Kidney glomerular epithelial cell (primary cell): ENCODE measurements at places on chromosomes 1 and 21.

DNA sequence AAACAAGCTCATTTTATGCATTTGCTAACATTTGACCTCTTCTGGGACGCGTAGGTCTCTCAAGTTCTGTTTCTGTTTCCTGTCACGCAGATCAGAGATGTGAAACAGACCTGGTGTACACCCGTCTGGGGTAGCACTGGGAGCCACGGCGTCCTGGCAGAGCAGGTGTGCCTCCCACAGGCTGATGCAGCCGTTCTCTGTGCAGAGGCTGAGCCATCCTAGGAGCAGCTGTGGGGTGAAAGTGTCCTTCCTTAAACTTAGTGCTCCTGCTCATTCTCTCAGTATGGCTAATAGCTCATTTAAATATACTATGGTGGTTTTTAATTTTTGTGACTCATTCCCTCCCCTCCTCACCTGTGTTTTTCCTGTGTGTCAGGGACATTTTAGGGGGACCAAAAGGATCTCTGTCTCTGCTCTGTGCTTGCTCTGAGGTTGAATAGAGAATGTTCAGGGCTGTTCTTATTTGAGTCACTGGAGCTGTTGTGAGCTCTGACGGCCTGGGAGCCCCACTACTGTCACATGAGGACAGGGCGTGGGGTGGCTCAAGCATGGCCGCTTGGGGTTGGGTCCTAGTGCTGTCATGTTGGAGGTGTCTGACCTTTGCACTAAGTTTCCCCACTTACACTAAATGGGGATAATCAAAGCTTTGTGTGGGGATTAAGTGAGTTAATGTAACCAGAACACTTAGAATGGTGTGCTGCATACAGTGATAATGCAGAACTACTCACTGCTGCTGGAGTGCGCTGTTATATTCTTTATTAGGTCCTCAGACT is 43.0 kb downstream of the GALNT2 start:
- DNase-seq: no peak

GRCh38 chr1:178238722-178239510 is 145.0 kb downstream of the RASAL2 start:
- peak; percentile 99 for DNase-seq

- no peak for DNase-seq
Observed at GRCh38 chr1:96541491-96541890, 180.1 kb upstream of the PTBP2 start.

GRCh38 chr1:171037626-171038025 is 53.1 kb upstream of the FMO3 start:
- no peak for DNase-seq

GRCh38 chr1:163436140-163436812 is 114.5 kb downstream of the NUF2 start:
- no peak for DNase-seq

GRCh38 chr1:239293350-239294110 is 92.8 kb upstream of the CHRM3 start:
- DNase-seq: no peak

- DNase-seq: no peak
Observed at GRCh38 chr1:210989905-210990304, 144.0 kb downstream of the KCNH1 start.

DNA sequence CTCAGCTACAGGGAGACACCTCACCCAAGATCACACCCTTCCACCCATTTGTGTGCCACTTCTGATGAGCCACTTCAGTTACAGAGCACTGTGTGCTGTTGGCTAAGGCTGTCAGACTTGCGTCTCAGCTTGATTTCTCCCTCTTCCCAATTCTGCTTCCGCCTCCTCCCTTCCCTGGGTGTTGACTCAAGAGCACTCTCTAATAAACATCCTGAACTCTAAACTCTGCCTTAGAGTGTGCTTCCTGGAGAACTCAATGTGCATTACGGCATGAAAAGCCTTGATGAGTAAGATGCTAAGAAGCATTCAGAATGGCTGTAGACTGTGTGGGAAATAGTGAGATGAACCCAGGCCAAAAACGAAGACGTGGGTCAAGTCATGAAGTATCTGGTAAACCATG is 54.9 kb upstream of the S1PR1 start:
- no peak for DNase-seq

DNA sequence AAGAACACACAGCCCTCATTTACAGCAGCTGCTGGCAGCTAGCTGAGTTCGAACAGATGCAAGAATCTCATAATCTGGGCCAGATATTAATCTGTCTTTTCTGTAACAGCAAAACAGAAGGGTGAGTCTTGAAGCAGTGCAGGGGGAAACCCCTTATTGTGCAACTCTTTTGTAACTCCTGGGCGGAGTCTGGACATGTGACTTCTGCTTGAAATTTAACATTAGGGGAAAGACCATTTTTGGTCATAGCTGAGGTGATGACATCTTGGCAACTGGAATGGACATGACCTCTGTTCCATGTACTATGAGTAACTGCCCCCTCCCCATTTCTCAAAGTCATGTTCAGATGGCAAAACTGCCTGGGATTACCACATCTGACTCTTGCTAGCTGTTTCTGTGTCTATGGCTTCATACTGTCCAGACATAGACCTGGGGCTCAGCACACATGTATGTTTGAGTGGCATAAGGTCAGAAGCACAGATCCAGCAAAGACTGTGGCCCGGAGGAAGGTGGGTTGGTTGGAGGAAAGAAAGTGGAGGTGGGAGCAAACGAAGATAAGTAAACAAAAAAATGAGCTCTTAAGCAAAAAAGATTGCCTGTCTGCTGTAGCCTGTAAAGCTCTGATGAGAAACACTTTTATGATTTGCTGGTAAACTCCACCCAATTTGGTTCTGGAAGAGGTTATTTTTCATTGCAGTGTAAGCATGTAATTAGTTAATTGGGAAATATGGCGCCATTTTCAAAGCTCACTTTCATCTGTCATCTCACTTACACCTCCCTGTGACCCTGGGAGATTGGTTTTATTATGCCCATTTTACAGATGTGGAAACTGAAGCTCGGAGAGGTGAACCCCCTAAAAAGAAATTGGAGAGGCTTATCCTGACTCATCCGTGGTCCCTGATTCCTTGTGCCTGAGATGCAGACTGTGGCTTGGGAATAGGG is 26.1 kb downstream of the ETS2 start:
- peak; percentile 64 for DNase-seq

DNA sequence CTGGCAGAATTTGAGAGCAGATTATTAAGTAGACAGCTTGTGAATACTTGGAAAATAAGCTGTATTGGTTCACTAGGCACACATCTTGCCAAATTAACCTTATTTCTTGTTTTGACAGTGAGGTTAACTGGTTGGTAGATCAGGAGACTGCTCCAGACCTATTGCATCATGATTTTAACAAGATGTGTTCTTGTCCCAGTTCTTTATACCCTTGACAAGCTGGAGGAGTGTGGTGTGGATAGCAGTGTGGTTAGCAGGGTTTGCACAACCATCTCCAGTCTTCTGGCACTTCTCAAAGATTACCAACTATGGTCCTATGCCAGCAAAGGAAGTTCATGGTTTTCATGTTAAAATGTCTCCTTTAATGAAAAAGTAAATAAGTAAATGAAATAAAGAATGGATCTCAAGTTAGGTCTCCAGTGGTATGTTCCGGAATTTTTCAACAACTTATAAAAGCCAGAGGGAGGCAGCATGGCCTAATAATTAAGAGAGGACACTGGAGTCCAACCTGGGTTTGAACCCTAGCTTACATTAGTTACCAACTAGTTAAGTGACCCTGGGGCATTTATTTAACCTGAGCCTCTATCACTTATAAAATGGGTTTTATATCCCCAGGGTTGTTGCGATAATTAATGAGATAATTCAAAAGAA is 34.1 kb downstream of the DDX20 start:
- DNase-seq: peak; percentile 2

DNA sequence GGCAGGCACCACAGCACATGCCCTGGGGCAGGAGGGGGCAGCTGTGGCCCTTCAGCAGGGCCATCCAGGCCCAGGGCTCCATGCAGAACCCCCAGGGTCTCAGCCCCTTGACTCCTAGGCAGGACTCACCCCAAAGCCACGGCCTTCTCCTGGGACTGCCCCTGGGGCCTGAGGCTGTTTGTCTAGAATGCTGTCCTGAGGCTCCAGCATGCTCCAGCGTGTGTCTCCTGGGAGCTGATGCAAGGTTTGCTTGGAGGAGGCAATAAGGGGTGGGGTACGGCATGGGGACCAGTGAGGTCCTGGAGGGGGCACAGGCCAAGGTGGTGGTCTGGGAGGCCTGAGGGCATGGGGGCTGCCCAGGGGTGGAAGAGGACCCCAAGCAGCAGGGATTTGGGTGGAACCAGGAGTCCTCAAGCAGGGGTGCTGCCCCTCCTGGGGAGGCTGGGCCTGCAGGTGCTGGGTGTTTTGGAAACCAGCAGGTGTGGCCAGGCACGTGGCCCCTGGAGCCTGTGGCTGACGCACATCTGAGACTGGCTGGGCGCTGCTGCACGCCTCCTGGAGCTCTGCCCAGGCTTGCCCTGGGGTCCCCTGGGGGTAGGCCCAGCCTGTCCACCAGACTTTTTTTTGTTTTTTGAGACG is 7.8 kb upstream of the CALML6 start:
- DNase-seq: no peak

DNA sequence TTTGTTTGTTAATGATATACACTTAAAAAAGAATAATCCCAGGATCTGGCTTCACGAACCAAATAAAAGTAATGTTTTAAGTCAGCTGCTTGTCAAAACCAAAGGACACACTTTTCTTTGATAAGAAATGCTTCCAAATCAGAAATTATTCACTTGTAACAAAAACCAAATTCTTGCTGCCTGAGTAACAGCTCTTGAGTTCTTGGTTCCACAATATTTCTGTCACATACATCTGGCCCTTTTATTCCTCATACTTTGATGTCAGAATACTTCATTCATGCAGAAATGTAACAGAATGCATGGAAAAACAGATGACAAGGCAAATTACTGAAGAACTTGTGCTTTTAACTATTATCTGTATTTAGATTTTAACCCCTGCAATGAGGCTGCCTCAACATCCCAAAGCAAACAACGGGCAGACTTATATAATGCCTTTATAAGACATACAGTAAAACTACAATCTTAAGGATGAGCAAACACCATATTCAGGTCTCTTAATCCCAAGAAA is 1.5 kb downstream of the VAMP4 start:
- no peak for DNase-seq

- no peak for DNase-seq
Observed at GRCh38 chr21:44428281-44428960, 26.9 kb upstream of the LRRC3 start.

GRCh38 chr1:185495007-185495406 is 178.0 kb upstream of the IVNS1ABP start:
- DNase-seq: no peak

DNA sequence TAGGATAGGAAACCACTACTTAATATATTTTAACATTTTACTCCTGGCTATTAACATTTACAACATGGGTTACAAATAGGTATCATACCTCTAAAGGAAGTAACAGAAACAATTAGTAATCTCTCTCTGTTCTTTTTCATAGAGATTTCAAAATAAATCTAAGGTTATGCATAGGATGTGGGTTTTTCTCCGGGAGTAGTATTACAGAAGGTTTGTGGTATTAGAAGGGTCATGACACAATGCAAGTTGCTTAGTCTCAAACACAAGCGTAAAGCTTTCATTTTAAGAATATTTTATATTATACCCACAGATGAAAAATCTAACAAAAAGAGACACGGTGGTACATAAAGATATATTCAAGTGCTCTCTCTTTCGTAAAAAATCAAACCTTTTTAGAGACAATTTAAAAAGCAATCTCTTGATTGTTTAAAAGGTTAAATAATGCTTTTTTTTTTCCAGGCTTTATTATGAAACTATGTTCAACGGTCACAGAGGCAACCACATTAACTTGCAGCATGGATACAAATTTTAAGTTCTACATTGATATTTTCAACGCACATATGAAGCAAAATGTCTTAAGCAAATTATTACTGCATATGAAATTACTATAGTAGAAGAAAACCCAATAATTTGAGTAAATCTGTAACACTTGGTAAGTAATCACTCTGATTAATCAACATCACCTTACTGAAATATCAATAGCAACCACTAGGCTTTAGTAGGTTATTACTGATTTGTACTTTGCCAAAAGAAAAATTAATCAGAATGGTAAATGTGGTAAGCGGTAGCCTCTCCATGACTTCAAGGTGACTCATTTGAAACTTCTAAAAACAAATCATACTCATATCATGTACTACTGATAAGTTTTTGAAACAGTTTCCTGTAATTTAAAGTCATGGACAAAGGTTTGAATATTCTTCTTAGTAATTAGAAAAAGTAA is 97.4 kb upstream of the GFI1 start:
- no peak for DNase-seq

DNA sequence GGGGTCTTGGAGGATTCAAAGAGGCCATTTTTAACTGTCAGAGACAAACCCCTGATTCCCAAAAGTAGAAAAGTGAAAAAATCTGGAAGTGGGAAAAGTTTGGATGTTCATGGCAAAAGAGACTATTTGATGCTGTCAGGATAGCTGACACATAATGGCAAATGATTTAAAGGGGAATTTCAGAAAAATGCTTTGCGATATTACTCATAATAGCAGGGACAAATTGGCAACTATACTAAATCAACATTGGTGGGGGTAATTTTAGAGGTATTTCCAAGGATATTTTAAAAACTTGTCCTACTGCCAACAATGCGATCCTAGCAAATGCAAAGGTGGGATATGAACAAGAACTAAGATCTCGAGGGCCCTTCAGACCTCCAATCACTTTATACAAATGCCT is 5.3 kb upstream of the GSTM4 start:
- DNase-seq: no peak

DNA sequence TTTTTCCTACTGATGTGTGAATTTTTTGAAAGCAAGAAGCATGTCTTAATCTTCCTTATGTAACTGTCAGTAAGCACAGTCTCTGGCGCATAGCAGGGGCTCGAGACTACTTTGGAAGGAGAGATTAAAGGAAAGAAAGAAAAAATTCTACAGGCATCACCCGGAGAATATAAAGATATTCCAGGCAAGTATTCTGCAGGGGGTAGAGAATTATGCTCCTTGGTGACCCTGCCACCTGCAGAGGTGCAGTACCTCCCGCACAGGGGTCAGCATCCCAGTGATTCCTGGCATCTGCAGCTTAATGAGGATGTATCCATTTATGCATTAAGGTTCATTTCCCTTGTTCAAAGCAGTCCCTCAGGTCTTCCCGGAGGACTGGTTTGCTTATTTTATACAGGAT is 87.6 kb upstream of the WLS start:
- no peak for DNase-seq

- DNase-seq: no peak
Observed at GRCh38 chr1:151806170-151806569, 951 bp upstream of the LINGO4 start.

DNA sequence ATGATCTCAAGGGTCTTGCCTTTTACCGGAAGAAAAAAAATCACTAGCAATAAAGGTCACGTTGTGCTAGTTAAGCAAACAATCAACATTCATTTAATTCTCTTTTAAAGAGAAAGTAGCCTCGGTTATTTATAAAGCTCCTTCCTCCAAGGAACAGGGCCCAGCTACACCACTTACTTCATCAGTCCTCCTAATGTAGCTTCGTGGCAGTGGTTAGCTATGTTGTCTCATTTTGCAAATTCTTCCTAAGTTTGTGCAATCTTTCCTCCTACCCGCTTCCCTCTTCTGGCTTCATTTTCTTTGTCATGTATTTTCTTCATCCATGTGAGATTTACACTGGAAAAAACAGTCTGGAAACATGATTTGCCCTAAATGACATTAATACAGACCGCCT is 554.2 kb downstream of the NUF2 start:
- no peak for DNase-seq
